Neural crest cell (in vitro differentiated cells): ENCODE measurements at places on chromosomes 5 and 9.

DNA sequence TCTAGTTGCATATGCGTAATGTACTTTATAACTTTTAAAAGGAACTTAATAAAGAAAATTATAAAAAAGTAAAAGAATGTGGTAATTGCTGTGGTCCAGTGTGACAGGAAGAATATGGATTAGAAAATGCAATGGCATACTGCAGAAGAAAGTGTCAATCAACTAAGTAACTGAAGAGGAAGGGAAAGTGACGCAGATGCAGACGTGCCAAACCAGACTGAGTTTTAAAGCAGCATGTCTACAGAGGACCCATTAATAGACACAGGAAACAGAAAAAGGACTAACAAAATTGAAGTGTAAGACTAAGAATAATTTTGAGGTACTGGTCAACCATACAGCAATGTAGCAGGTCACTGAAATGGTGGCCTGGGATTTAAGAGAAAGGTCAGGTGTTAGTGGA, 73.3 kb downstream of the DPYSL3 start:
- peaks cover 3% of the 10 kb centered on the region for H3K36me3 ChIP-seq
- no peak overlapping the region for H3K27ac ChIP-seq
- peak overlapping the region; percentile 42 for H3K4me3 ChIP-seq
- H3K4me1 ChIP-seq: peaks cover 60% of the 10 kb centered on the region
- no peak for DNase-seq

DNA sequence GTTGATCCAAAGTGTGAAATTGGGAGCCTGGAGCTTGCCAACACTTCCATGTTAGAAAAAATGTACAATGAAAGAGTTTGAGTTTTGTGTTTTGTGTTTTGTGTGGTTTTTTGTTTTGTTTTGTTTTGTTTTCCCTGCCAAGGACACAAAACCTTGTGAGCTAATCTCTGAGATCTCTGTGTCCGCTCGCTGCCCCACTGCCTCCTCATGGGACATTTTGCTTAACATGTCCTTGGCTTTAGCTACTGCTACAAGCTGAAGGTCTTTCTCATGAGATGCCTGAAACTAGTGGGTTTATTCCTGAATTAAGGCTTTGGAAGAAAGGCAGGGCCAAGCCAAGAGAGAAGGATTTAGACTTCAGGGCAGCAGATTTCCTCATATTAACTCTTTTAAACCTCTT, 7.3 kb upstream of the JAKMIP2 start:
- H3K4me1 ChIP-seq: peaks cover 4% of the 10 kb centered on the region
- no peak for DNase-seq
- no peaks in the 10 kb centered on the region for H3K27me3 ChIP-seq
- no peak overlapping the region for H3K27ac ChIP-seq
- H3K4me3 ChIP-seq: no peak overlapping the region

DNA sequence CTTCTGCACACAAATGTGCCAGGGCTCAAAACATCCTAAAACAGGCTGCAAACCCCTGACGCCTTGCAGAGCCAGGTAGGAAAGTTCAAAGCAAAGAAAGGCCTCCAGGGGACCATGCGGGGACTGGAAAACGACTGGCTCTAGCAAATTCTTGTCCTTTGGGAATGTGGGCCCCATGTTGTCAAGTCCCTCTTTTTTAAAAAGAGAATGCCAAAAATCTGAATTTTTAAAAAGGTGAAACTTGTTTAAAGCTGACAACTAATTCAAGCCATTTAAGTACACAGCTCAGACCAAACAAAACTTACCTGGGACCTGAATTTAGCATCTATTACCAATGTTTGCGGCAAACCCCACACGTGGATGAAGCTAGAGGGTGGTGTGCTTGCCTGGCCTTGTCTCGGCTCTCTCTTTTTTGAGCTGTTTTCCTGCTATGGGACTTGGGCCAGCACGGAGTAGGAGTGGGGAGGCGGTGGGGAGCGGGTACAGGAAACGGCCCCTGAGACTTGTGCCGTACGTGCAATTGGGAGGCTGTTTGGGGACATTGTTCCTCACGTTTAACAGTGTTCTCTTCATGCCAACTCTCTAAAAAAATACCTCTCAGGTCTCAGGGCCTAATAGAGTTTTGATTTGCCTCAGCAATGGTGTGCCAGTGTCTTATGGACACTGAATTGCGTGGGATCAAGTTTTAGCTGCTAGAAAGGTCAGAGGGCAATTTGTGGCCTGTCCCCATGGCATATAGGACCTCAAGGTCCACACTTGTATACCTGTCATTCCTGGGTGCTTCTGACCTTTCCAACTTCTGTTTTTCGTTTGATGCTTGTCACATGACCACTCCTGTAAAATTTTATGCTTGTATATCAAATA, 15.1 kb upstream of the PHF19 start:
- no peaks in the 10 kb centered on the region for H3K27me3 ChIP-seq
- no peaks in the 10 kb centered on the region for H3K36me3 ChIP-seq
- H3K4me1 ChIP-seq: peaks cover 15% of the 10 kb centered on the region
- DNase-seq: no peak
- no peak overlapping the region for H3K4me3 ChIP-seq

DNA sequence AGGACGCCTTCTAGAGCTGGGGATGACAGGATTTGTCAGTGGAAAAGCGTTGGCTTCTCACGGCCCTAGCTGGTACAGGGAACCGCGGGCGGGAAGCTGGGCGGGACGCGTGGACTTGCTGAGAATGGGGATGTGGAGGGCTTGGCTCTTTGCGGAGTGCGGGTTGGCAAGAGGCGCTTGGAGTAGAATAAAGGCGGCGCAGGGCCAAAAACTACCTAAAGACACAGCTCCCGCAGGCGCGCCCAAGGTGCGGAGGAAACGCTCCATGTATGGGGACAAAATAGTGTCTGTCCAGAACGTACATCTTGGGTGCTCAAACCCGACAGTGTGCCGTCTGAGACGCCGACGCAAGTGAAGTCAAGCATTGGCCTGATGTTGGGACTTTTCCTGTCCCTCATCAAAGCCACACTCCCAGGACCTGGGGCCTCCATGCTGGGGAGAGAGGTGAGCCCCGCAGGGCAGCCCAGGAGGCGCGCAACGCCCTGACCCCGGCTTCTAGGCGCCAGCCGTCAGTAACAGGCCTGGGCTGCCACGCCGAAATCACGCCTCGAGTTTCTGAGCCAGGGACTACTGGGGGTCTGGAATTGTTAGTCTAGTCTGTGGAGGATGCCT, 1.6 kb upstream of the NKX2-5 start:
- H3K4me3 ChIP-seq: peak overlapping the region; percentile 68
- H3K27ac ChIP-seq: peak overlapping the region; percentile 35
- H3K4me1 ChIP-seq: peaks cover 53% of the 10 kb centered on the region

DNA sequence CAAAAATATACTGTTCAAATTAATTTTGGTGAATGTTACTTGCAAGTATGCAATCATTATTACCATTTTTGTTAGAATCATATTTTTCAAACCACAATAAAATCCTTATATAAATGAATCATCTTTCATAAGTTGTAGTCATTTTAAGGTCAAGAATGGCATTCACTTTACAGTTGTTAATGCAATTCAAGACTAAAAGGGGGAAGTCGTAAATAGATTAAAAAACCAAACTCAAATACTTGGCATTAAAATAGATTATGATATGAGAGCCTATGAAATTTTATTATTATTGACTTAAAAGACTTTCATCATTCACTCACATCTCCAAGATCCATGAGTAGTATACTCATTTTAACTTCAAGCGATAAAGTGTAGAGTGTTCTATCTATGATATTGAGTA, 11.6 kb downstream of the CDH9 start:
- H3K4me1 ChIP-seq: no peaks in the 10 kb centered on the region
- no peaks in the 10 kb centered on the region for H3K27me3 ChIP-seq
- no peak overlapping the region for H3K27ac ChIP-seq
- no peak for DNase-seq
- H3K4me3 ChIP-seq: no peak overlapping the region

DNA sequence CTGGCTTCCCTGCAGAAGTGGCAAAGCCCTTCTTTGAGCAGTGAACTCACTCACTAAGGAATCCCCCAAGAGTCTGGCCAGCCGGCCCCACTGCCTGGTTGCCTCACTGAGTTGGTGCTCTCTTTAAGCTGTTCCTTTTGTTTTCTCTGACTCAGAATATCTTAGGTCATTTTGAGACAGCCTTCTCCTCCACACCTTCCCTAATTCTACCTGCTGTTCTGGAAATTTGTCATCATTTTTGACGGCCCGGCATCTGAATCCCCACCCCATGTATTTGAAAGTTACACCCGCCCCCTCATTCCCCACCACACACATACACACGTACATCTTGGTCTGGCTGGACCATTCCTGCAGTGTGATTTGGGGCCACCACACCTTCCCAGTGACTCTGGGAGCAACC, 41.8 kb downstream of the FGF1 start:
- H3K27ac ChIP-seq: no peak overlapping the region
- DNase-seq: no peak
- H3K4me3 ChIP-seq: no peak overlapping the region

DNA sequence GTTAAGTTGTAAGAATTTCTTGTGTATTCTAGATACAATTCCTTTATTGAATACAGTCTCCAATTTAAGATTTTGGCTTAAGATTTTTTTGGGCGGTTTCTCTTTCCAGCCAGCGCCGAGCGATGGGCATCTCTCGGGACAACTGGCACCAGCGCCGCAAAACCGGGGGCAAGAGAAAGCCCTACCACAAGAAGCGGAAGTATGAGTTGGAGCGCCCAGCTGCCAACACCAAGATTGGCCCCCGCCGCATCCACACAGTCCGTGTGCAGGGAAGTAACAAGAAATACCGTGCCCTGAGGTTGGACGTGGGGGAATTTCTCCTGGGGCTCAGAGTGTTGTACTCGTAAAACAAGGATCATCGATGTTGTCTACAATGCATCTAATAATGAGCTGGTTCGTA, 278.7 kb upstream of the TARS1 start:
- no peaks in the 10 kb centered on the region for H3K27me3 ChIP-seq
- no peak for DNase-seq
- no peak overlapping the region for H3K4me3 ChIP-seq
- peaks cover 3% of the 10 kb centered on the region for H3K36me3 ChIP-seq

DNA sequence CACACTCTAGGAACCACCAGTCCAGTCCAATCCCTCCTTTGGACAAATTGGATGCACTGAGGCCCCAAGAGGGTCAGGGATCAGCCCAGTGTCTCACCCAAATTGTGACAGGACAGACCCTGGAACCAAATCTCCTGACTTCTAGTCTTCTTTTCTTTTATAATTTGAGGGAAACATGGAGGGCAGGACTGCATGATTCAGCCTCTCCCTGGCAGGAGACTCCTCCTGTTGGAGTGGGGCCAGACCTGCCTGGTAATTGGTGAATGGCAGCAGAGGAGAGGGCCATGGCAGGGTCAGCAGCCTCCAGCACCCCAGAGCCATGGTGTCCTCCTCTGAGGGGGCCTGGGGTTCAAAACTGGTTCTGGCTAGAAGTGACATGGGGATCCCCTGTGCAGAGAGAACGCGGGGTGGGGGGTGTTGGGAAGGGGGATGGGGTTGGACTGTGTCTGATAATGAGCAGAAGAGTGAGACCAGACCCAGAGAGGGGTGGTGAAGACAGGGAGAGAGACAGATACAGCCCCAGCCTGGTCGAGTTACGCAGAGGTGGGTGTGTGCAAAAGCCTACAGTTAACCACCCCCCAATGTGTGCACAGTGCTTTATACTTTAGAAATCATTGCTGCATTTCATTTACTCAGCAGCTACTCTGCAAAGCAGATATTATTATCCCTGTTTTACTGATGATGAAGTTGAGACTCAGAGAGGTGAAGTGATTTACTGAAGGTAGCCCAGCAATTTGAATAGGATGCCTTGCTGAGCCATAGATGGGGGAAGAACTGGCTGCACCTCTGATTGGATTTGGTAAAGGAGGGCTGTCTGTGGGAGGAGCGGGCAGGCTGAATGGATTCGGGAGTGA, 3.8 kb upstream of the SYNPO start:
- H3K27me3 ChIP-seq: peaks cover 14% of the 10 kb centered on the region
- no peaks in the 10 kb centered on the region for H3K36me3 ChIP-seq
- DNase-seq: no peak
- H3K4me3 ChIP-seq: no peak overlapping the region
- H3K4me1 ChIP-seq: peaks cover 5% of the 10 kb centered on the region

GRCh38 chr9:136239983-136240330, 5.7 kb downstream of the QSOX2 start:
- H3K27ac ChIP-seq: no peak overlapping the region
- peaks cover 2% of the 10 kb centered on the region for H3K36me3 ChIP-seq
- H3K4me3 ChIP-seq: no peak overlapping the region
- no peaks in the 10 kb centered on the region for H3K27me3 ChIP-seq

- DNase-seq: no peak
- H3K27me3 ChIP-seq: peaks cover 15% of the 10 kb centered on the region
These were observed 339.3 kb downstream of the DRD1 start for GRCh38 chr5:175104677-175105076.

- H3K4me1 ChIP-seq: peaks cover 27% of the 10 kb centered on the region
- H3K4me3 ChIP-seq: no peak overlapping the region
- H3K36me3 ChIP-seq: peaks cover 24% of the 10 kb centered on the region
These were observed 8.4 kb downstream of the SLC1A3 start for GRCh38 chr5:36614657-36615308.

GRCh38 chr5:123844873-123845272, 332.9 kb downstream of the CSNK1G3 start:
- peaks cover 17% of the 10 kb centered on the region for H3K4me1 ChIP-seq
- peaks cover 24% of the 10 kb centered on the region for H3K36me3 ChIP-seq
- no peak overlapping the region for H3K4me3 ChIP-seq
- no peak for DNase-seq
- no peaks in the 10 kb centered on the region for H3K27me3 ChIP-seq

- H3K27me3 ChIP-seq: no peaks in the 10 kb centered on the region
- peak overlapping the region; percentile 7 for H3K4me3 ChIP-seq
- no peak overlapping the region for H3K27ac ChIP-seq
- peaks cover 52% of the 10 kb centered on the region for H3K4me1 ChIP-seq
- no peak for DNase-seq
These were observed 3.1 kb downstream of the ANGPTL2 start for GRCh38 chr9:127119320-127119709.

DNA sequence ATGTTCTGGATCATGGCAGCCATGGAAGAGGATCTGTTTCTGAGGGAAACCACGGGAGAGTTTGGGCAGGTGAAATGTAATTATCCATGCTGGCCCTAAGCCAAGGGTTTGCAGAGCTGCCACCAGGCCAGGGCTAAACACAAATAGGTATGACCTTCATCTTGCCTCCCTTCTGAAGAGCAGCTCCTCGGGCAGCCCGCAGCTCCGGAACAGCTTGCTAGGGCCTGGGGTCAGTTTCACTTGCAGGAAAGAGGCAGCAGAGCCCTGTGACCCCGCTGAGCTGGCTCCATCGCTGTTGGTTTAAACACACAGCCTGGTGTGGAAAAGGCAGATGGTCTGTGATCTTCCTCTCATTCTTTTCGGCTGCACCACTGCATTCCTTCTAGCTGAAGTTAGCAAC, 141.4 kb downstream of the TMEM38B start:
- peaks cover 21% of the 10 kb centered on the region for H3K4me1 ChIP-seq
- H3K4me3 ChIP-seq: no peak overlapping the region
- no peak overlapping the region for H3K27ac ChIP-seq
- no peaks in the 10 kb centered on the region for H3K36me3 ChIP-seq
- DNase-seq: no peak
- no peaks in the 10 kb centered on the region for H3K27me3 ChIP-seq

DNA sequence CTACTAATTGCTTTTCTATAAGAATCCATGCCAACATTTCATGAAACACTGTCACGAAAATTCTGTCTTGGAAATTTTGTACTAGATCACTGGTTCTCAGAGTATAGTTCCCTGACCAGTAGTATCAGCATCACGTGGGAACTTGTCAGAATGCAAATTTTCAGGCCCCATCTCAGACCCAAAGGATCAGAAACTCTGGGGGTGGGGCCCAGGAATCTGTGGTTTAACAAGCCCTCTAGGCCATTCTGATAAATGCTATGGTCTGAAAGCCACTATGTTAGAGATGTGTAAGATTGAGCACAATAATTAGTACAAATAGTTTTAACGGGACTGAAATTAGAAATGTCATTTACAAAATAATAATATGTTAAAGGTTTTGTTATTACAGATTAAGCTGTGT, 615.7 kb upstream of the ARRDC3 start:
- H3K36me3 ChIP-seq: no peaks in the 10 kb centered on the region
- H3K27me3 ChIP-seq: no peaks in the 10 kb centered on the region
- no peaks in the 10 kb centered on the region for H3K4me1 ChIP-seq
- no peak for DNase-seq
- H3K4me3 ChIP-seq: no peak overlapping the region
